ENCODE measurements at places on chromosomes 7 and 10.

DNA sequence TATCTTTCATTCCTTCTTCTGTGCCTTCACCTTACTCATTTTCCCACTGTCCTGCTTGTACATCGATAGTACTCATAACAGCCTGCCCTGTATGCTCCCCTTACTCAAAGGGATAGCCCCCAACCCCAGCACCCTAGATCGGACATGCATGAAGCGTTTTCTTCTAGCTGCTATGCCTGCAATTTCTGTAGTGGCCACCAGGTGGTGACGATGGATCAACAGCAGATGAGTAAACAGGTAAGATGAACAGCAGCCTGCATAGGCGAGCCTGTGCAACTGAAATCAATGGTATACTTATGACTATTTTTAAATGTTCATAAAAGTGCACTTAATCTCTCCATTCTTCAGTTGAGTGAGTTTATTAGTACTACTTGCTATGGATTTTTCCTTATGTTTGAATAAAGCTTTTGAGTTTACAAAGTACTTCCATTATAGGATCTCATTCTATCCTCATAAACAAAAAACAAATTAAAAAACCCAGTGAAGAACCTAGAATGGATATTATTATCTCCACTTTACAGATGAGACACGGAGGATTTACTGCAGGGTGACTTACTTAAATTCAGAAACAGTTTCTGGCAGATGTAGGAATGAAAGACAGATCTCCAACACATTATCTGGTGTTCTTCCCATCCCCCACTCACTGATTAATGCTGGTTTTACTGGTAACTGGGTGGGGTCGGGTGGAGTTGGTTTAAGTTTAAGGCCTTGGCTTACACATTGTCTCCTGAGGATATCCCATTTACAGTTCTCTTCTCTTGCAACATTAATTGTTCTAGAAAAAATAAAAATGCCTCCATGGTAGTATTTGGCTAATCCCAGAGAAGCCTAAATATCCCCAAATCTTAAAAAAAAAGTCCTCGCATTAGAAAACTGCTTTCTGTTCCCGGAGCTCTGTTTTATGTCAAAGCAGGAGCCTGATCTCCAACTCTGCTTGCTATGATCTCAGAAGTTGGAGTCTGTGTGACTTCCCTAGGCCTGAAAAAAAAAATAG lies 222.1 kb downstream of the GLI3 start:
- no peaks in the 10 kb centered on the region for H3K27me3 ChIP-seq
- no peak overlapping the region for H3K27ac ChIP-seq
- H3K4me3 ChIP-seq, result no peak overlapping the region
- no peaks in the 10 kb centered on the region for H3K36me3 ChIP-seq

- DNase-seq, result peak; percentile 30
- H3K4me1 ChIP-seq, result no peaks in the 10 kb centered on the region
- H3K4me3 ChIP-seq, result no peak overlapping the region
- no peaks in the 10 kb centered on the region for H3K27me3 ChIP-seq
- no peaks in the 10 kb centered on the region for H3K36me3 ChIP-seq
Measured at GRCh38 chr10:119817991-119818888, 54.4 kb downstream of the MCMBP start.

DNA sequence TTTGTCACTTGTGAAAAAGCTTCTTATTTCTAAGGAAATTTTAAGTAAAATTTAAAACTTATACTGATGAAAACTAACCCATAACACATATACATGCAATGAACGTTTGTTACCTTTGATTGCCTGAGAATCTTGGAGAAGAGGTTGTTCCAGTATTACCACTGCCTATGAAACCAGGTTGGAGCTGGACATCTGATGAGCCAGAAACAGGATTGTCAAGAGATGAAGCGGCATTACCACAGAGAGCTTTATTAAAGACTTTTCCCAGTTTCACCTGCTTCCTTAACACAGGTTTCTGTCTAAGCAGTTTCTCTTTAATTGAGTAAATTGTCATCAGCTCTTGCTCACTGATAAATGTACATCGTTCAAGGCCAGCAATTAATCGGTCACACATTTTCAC lies 9.0 kb upstream of the KIF20B start:
- H3K4me1 ChIP-seq, result no peaks in the 10 kb centered on the region
- DNase-seq, result no peak
- no peak overlapping the region for H3K4me3 ChIP-seq
- no peaks in the 10 kb centered on the region for H3K36me3 ChIP-seq
- no peak overlapping the region for H3K27ac ChIP-seq
- H3K27me3 ChIP-seq, result no peaks in the 10 kb centered on the region

DNA sequence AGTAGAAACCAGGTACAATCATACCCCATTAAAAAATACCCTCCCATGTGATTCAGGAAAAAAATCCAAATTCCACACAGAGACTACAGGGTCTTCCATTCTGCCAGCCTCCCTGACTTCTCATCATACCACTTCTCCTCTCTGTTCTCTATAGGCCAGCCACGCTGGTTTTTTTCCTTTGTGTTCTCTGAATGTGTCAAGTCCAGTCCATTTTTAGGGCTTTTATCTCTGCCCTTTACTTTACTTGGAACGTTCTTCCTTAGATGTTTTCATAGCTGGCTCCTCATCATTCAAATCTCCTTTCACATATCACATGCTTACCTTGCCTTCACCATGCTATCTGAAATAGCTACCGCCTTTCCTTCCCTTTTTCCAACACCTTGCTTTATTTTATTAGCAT lies 597.6 kb downstream of the PHTF2 start:
- H3K4me3 ChIP-seq, result no peak overlapping the region
- H3K27me3 ChIP-seq, result no peaks in the 10 kb centered on the region
- no peak overlapping the region for H3K27ac ChIP-seq
- no peaks in the 10 kb centered on the region for H3K36me3 ChIP-seq
- no peak for DNase-seq

GRCh38 chr10:122044045-122044661 lies 55.2 kb downstream of the TACC2 start:
- H3K4me1 ChIP-seq, result peaks cover 28% of the 10 kb centered on the region
- peak overlapping the region; percentile 74 for H3K27ac ChIP-seq
- H3K36me3 ChIP-seq, result no peaks in the 10 kb centered on the region
- H3K27me3 ChIP-seq, result no peaks in the 10 kb centered on the region
- no peak overlapping the region for H3K4me3 ChIP-seq
- peak; percentile 66 for DNase-seq

DNA sequence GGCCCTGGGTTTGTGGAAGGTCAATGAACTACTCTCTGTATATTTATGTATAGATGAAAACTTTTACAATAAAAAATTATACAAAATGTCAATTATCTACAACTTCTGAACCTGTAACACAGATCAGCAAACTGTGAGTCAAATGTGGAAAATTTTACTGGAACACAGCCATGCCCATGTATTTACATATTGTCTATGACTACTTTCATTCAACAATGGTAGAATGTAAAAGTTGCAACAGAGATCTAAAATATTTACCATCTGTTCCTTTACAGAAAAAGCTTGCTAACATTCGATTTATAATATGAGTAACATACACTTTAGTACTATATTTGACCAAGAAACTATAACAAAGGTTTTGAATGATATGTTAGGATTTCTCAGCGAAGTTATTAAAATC lies 481.6 kb downstream of the PARD3 start:
- DNase-seq, result peak; percentile 19
- no peaks in the 10 kb centered on the region for H3K36me3 ChIP-seq
- H3K4me3 ChIP-seq, result no peak overlapping the region
- no peak overlapping the region for H3K27ac ChIP-seq
- H3K4me1 ChIP-seq, result peaks cover 4% of the 10 kb centered on the region

DNA sequence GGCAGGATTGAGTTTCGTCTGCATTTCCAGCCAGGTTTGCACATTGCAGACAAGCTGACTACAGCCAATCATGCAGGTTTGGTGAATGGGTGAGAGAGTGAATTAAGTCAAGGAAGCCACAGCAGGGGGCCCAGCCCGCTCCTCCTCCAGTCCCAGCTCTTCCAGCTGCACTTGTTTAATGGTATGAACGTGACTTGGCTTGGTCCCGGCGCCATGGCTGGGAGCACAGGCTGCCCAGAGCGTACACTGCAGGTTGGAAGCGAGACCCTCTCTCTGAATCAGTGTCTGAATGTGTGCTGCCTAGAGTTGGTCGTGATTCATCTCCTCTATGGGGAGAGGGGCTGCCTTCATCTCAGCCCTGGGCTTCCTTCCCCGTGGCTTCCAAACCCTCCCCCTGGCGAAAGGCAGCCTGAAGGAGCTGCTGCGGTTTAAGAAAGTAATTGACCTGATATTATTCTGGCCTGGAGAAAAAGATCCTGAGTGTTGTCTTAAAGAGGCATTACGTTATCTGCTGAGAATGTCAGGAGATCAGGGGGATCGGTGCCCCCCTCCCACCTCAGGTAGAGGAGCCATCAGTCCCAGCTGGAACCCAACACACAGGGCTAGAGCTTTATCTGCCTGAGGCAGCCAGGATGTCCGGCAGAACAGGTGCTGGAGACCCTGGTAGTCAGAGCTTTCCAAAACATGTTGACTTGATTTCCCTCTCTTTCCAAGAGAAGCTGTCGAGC lies 132.1 kb downstream of the COL26A1 start:
- no peaks in the 10 kb centered on the region for H3K4me1 ChIP-seq
- H3K36me3 ChIP-seq, result no peaks in the 10 kb centered on the region
- DNase-seq, result no peak
- no peak overlapping the region for H3K27ac ChIP-seq
- no peak overlapping the region for H3K4me3 ChIP-seq

DNA sequence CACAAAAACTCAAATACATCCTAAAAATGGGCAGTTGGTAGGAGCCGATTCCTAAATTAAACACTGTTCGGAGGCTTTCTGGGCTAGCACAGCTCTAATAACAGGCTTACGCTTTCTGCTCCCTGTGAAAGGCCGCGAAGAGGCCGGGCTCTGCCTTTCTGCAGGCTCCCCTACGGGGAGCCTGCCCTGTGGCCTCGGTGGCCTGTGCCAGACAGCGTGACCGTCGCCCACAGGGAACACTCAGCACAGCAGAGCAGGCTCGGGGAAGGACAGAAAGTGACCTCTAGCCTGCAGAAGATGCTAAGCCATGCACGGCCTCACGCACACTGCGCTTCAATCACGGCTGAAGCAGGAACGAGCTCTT lies 64.2 kb downstream of the DIP2C start:
- no peak overlapping the region for H3K4me3 ChIP-seq
- H3K27me3 ChIP-seq, result no peaks in the 10 kb centered on the region
- peaks cover 24% of the 10 kb centered on the region for H3K4me1 ChIP-seq
- peak; percentile 46 for DNase-seq
- no peaks in the 10 kb centered on the region for H3K36me3 ChIP-seq
- peak overlapping the region; percentile 74 for H3K27ac ChIP-seq

DNA sequence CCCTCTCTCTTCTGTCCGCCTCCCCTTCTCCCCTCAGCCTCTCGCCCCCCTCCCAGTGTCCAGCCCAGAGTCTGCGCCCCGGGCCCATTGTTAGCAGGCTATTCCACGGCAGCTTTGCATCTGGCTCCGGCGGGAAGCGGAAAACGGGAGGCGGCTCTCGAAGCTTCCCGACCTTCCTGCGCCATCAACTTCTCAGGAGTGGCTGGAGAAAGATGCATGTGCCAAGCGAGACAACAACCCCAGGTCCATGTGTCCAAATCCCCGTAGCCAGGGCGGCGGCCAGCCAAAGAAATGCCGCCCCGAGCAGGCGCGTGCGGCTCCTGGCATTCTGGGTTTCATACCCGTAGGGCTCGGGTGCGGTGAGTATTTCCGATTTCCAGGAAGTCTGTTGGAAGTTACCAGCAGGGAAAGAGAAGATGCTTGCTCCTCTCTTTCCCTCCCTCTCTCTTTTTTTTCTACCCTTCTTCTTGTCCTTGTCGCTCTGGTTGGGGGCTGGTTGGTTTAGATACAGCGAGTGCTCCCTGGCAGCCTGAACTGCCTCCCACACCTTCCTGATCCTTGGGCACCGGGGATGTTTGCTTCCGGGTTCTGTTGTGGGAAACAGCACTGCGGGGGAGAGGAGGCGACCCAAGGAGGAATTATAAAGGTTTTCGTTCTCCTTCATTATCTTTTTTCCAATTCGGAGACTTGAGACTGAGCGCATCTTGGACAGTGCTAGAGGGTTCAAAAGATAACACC lies 1.2 kb upstream of the HOXA2 start:
- no peak overlapping the region for H3K4me3 ChIP-seq
- no peaks in the 10 kb centered on the region for H3K36me3 ChIP-seq
- peaks cover 68% of the 10 kb centered on the region for H3K27me3 ChIP-seq
- H3K27ac ChIP-seq, result peak overlapping the region; percentile 45
- DNase-seq, result no peak

- no peak overlapping the region for H3K4me3 ChIP-seq
- DNase-seq, result no peak
- no peaks in the 10 kb centered on the region for H3K4me1 ChIP-seq
- H3K36me3 ChIP-seq, result no peaks in the 10 kb centered on the region
- no peak overlapping the region for H3K27ac ChIP-seq
Measured at GRCh38 chr7:110973196-110973990, 117.5 kb upstream of the LRRN3 start.

DNA sequence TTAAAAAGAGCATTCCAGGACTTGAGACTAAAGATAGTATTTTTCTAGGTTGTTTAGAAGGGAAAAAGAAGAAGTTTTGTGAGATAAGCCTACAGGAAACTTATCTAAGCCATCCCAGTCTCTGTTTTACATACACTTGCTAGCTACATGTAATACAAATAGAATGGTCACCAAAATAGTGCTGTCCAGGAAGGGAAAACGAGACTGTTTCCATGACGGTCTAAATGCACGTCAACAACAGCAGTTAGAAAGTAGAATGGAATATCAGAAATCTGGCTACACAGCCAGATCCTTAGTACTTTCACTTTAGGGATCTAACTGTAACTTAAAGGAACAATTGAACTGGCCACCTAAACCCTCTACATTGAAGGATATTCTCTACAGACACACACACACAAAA lies 117.6 kb downstream of the TSPAN12 start:
- no peaks in the 10 kb centered on the region for H3K36me3 ChIP-seq
- H3K4me1 ChIP-seq, result peaks cover 6% of the 10 kb centered on the region
- H3K4me3 ChIP-seq, result no peak overlapping the region
- no peak overlapping the region for H3K27ac ChIP-seq
- H3K27me3 ChIP-seq, result no peaks in the 10 kb centered on the region

- H3K27me3 ChIP-seq, result no peaks in the 10 kb centered on the region
- peak overlapping the region; percentile 90 for H3K27ac ChIP-seq
- no peaks in the 10 kb centered on the region for H3K36me3 ChIP-seq
- H3K4me1 ChIP-seq, result peaks cover 84% of the 10 kb centered on the region
- DNase-seq, result no peak
Measured at GRCh38 chr7:47578579-47579270, 3.2 kb downstream of the TNS3 start.

GRCh38 chr7:93747019-93747418 lies 143.5 kb downstream of the TFPI2 start:
- H3K36me3 ChIP-seq, result no peaks in the 10 kb centered on the region
- H3K27ac ChIP-seq, result no peak overlapping the region
- no peak for DNase-seq
- no peaks in the 10 kb centered on the region for H3K4me1 ChIP-seq
- H3K27me3 ChIP-seq, result no peaks in the 10 kb centered on the region

DNA sequence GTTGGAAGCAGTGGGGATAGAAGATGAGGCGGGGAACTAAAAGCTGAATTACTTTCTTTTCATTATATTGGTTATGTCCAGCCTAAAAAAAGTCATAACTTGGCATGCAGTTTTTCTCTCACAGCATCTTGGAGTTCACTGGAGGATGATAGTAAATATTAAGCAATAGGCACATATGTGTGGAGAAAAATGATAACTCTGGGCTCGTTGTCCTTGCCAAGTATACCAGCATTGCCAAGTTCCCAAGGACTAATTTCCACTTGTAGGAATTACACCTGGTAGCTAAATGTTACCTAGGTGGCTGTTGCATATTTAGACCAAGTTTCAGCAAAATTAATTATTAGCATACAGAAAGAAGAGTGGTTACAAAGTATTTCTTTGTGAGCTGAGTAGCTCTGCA lies 1007.6 kb downstream of the ANKRD7 start:
- no peaks in the 10 kb centered on the region for H3K36me3 ChIP-seq
- DNase-seq, result no peak
- H3K4me3 ChIP-seq, result no peak overlapping the region
- H3K27ac ChIP-seq, result no peak overlapping the region

Measured in body of pancreas (tissue), 4 donors.